ENCODE measurements at places on chromosomes 12 and 14. TPM values are rescaled to one million over a fixed set of nuclear protein-coding genes. Genes with fewer than 3 reads are reported as not detected.
A peak's percentile ranks its signal among the peaks of the same experiment; 100 is the strongest.

- H3K27ac ChIP-seq = peak overlapping the region; percentile 44
- peak overlapping the region; percentile 54 for H3K4me3 ChIP-seq
- DNase-seq = no peak
- H3K27me3 ChIP-seq = no peaks in the 10 kb centered on the region
- H3K4me1 ChIP-seq = no peaks in the 10 kb centered on the region
Observed at GRCh38 chr12:9449181-9449580, 158.5 kb downstream of the KLRB1 start.

GRCh38 chr12:5780536-5780935, 164.5 kb downstream of the ANO2 start:
- no peak overlapping the region for H3K4me3 ChIP-seq
- no peak for DNase-seq
- H3K27me3 ChIP-seq = no peaks in the 10 kb centered on the region

DNA sequence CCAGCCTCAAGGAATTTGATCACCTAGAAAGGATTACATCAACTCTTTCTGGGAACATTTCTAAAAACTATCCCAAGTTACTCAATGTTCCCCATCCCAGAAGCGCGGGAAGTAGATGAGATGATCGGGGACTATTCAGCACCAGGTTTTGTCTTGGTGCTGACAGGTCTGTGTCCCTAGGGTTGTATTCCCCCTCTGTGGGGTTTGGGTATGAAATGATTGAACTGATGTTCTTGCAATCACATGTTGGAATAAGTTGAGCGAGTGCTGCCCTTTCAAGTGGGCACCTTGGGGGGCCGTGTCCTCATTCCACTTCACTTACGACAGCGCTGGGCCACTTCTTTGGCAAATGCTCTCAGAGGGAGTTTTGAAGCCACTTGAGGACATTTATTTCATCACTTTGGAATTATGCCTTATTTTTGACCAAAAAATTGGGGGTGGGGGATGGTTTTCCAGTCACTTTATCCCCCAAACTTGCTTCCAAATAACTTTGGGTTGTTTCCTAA, 69.8 kb downstream of the RFX4 start:
- no peak overlapping the region for H3K27ac ChIP-seq
- H3K4me1 ChIP-seq = no peaks in the 10 kb centered on the region
- DNase-seq = no peak
- H3K27me3 ChIP-seq = no peaks in the 10 kb centered on the region
- H3K4me3 ChIP-seq = no peak overlapping the region
- no peaks in the 10 kb centered on the region for H3K36me3 ChIP-seq

DNA sequence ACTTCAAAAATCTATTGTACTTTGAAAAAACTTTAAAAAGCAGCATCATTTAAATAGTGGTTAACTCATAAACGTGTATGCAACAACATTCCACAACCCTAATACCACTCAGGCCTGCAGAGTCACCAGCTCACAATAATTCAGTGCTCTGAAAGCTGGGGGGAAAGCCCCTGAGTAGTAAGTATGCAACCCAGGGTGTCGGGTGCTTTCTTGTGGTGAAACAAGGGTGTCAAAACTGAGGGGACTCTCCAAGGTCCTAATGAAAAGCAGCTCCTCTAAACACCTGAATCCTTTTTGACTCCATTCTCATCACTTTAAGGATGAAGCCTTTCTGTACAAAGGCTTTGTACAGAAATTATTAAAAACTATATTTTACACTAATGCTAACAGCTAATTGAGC, 33.7 kb downstream of the FGFR1OP2 start:
- H3K36me3 ChIP-seq = peaks cover under 1% of the 10 kb centered on the region
- H3K27ac ChIP-seq = no peak overlapping the region
- H3K27me3 ChIP-seq = no peaks in the 10 kb centered on the region
- no peak overlapping the region for H3K4me3 ChIP-seq
- DNase-seq = no peak

- no peak overlapping the region for H3K4me3 ChIP-seq
- DNase-seq = no peak
- peaks cover 7% of the 10 kb centered on the region for H3K27me3 ChIP-seq
- no peaks in the 10 kb centered on the region for H3K36me3 ChIP-seq
- no peak overlapping the region for H3K27ac ChIP-seq
- no peaks in the 10 kb centered on the region for H3K4me1 ChIP-seq
Observed at GRCh38 chr12:34389378-34390170, 367.3 kb downstream of the ALG10 start.

- H3K27me3 ChIP-seq = no peaks in the 10 kb centered on the region
- DNase-seq = no peak
- no peak overlapping the region for H3K4me3 ChIP-seq
Observed at GRCh38 chr12:23008623-23009022, 383.7 kb downstream of the ETNK1 start.

- no peak overlapping the region for H3K4me3 ChIP-seq
- no peak overlapping the region for H3K27ac ChIP-seq
- H3K4me1 ChIP-seq = no peaks in the 10 kb centered on the region
- no peak for DNase-seq
- H3K36me3 ChIP-seq = no peaks in the 10 kb centered on the region
Observed at GRCh38 chr12:11130999-11131398, 3.4 kb downstream of the TAS2R30 start.

- no peaks in the 10 kb centered on the region for H3K4me1 ChIP-seq
- no peak for DNase-seq
- no peaks in the 10 kb centered on the region for H3K36me3 ChIP-seq
- H3K27ac ChIP-seq = no peak overlapping the region
Observed at GRCh38 chr12:3341594-3341993, 149.4 kb upstream of the PRMT8 start.

DNA sequence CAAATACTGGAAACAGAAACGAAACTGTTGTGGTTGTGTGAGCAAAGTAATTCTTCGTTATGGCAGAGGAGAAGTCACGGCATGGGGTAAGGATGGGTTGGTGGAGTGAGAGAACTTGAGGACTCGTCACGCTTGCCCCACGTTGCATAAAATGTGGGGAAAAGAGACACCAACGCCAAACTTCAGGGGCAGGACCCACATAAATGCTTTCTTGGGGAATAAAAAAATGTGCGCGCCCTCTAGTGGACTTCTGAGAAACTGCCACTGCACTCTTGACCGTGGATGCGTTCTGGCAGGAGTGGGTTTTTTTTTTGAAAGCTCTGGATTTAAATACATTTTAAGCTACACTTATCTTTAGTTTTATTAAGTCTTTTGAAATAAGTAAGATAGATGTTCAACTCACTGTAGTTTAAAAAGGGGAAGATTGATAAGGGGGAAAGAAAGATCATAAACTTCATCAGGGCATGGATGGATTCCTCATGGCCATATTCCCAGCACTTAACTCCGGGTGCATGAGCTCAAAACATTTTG, 4.1 kb upstream of the IGF1 start:
- no peaks in the 10 kb centered on the region for H3K4me1 ChIP-seq
- H3K27me3 ChIP-seq = no peaks in the 10 kb centered on the region
- no peaks in the 10 kb centered on the region for H3K36me3 ChIP-seq
- H3K27ac ChIP-seq = no peak overlapping the region
- DNase-seq = peak; percentile 18

- no peak overlapping the region for H3K4me3 ChIP-seq
- DNase-seq = peak; percentile 10
- no peaks in the 10 kb centered on the region for H3K27me3 ChIP-seq
- no peaks in the 10 kb centered on the region for H3K4me1 ChIP-seq
Observed at GRCh38 chr12:99619389-99620158, 28.0 kb upstream of the GARIN6 start.

- H3K27ac ChIP-seq = no peak overlapping the region
- no peaks in the 10 kb centered on the region for H3K27me3 ChIP-seq
- no peak for DNase-seq
Observed at GRCh38 chr12:80053051-80053790, 46.1 kb upstream of the OTOGL start.

GRCh38 chr12:11771356-11771755, 121.9 kb downstream of the ETV6 start:
- H3K36me3 ChIP-seq = no peaks in the 10 kb centered on the region
- H3K27me3 ChIP-seq = no peaks in the 10 kb centered on the region
- no peaks in the 10 kb centered on the region for H3K4me1 ChIP-seq
- H3K4me3 ChIP-seq = no peak overlapping the region
- no peak overlapping the region for H3K27ac ChIP-seq

DNA sequence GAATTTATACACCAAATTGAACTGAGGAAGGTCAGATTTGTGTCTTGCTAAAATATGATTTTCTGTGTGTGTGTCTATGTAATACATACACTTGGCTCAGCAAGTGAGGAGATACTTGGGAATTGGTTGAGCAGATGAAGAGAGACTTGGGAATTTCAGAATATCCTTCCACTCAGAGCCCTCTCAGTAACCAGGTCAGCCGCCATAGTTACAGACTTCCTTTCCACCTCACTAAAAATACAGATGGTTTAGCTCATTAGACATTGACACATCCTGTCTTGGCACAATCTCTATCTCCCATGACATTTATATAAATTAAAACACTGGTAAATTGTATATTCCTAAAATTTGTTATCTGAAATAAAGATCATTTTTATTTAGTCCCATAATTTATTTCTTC, 15.9 kb downstream of the PIK3C2G start:
- H3K27ac ChIP-seq = no peak overlapping the region
- no peaks in the 10 kb centered on the region for H3K4me1 ChIP-seq
- no peak overlapping the region for H3K4me3 ChIP-seq
- no peak for DNase-seq
- no peaks in the 10 kb centered on the region for H3K36me3 ChIP-seq

DNA sequence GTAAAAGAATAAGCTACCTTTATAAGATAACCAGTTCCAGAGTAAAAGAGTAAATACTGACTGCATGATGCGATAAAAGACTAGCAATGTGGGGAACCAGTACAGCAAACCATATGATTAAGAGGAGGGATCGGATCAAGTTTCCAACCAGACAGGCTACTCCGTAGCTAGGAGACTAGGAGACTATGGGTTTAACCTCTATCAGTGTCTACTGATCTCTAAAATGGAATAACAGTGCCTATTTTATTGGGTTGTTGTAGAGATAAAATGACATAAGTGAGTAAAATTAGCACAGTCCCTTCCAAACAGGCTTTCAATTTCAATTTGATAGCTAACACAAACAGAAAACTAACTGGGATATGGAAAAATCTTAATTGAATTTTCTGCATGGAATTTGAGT, 76.0 kb downstream of the PAWR start:
- H3K4me1 ChIP-seq = no peaks in the 10 kb centered on the region
- no peak overlapping the region for H3K4me3 ChIP-seq
- H3K27me3 ChIP-seq = no peaks in the 10 kb centered on the region
- H3K27ac ChIP-seq = no peak overlapping the region

- H3K36me3 ChIP-seq = no peaks in the 10 kb centered on the region
- H3K4me1 ChIP-seq = no peaks in the 10 kb centered on the region
- H3K27ac ChIP-seq = no peak overlapping the region
- DNase-seq = no peak
- H3K27me3 ChIP-seq = no peaks in the 10 kb centered on the region
Observed at GRCh38 chr14:27715561-27715960, 1051.0 kb upstream of the FOXG1 start.

DNA sequence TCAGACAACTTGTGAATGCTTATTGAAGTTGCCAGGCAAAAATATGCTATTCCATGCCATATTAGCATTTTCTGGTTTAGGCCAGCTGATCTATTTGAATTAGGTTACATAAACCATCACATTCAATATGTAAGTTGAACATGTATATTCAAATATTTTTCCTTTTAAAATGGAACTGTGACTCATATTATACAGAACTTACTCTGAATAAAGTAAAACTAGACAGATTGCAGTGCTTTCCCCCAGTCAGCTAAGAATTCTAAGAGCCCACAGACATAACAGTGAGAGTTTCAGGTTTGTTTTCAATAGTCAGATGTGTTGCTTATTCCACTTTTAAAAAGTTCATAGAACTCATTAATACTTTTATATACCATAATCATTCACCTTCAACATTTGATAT, 119.8 kb downstream of the MGST1 start:
- no peaks in the 10 kb centered on the region for H3K27me3 ChIP-seq
- DNase-seq = no peak
- no peaks in the 10 kb centered on the region for H3K4me1 ChIP-seq
- H3K4me3 ChIP-seq = no peak overlapping the region
- no peak overlapping the region for H3K27ac ChIP-seq

GRCh38 chr14:54116198-54116885, 159.7 kb upstream of the BMP4 start:
- H3K4me1 ChIP-seq = no peaks in the 10 kb centered on the region
- H3K27me3 ChIP-seq = no peaks in the 10 kb centered on the region
- no peak overlapping the region for H3K4me3 ChIP-seq
- H3K36me3 ChIP-seq = no peaks in the 10 kb centered on the region
- H3K27ac ChIP-seq = no peak overlapping the region

GRCh38 chr14:66045572-66046021, 440.6 kb upstream of the CCDC196 start:
- no peak overlapping the region for H3K27ac ChIP-seq
- H3K4me1 ChIP-seq = no peaks in the 10 kb centered on the region
- no peaks in the 10 kb centered on the region for H3K27me3 ChIP-seq
- no peaks in the 10 kb centered on the region for H3K36me3 ChIP-seq
- no peak overlapping the region for H3K4me3 ChIP-seq
- DNase-seq = no peak

GRCh38 chr12:126719912-126720705, 1546.9 kb upstream of the TMEM132C start:
- no peak for DNase-seq
- no peak overlapping the region for H3K27ac ChIP-seq
- H3K27me3 ChIP-seq = no peaks in the 10 kb centered on the region
- no peaks in the 10 kb centered on the region for H3K4me1 ChIP-seq
- H3K4me3 ChIP-seq = no peak overlapping the region

GRCh38 chr12:110785240-110785639, 42.5 kb upstream of the PPP1CC start:
- no peaks in the 10 kb centered on the region for H3K4me1 ChIP-seq
- DNase-seq = no peak
- no peaks in the 10 kb centered on the region for H3K36me3 ChIP-seq
- no peak overlapping the region for H3K27ac ChIP-seq
- H3K4me3 ChIP-seq = no peak overlapping the region

GRCh38 chr12:80749456-80749855, 32.7 kb downstream of the MYF5 start:
- H3K36me3 ChIP-seq = no peaks in the 10 kb centered on the region
- H3K27ac ChIP-seq = no peak overlapping the region
- H3K4me1 ChIP-seq = no peaks in the 10 kb centered on the region

The NGB gene
- not detected for total RNA-seq

The PIWIL1 gene
- total RNA-seq = not detected

The AQP5 gene
- total RNA-seq = 0.72 TPM

The CLEC9A gene
- not detected for total RNA-seq

The KLRB1 gene
- not detected for total RNA-seq

The CEBPE gene
- not detected for total RNA-seq

The NAV3 gene
- 2.5 TPM for total RNA-seq

The GNS gene
- total RNA-seq = 117 TPM

The RNASE7 gene
- not detected for total RNA-seq

The EML5 gene
- total RNA-seq = 0.10 TPM
